ENCODE measurements at places on chromosomes 16 and 17. TPM values are rescaled to one million over a fixed set of nuclear protein-coding genes. Genes with fewer than 3 reads are reported as not detected.

Gene PYY
- polyA plus RNA-seq, result 36.2 TPM

Gene TOP2A
- polyA plus RNA-seq, result 68.4 TPM

Gene ALDH3A1
- 1.6 TPM for polyA plus RNA-seq

Gene KRTAP3-3
- not detected for polyA plus RNA-seq

Gene MYCBPAP
- 1.8 TPM for polyA plus RNA-seq

Gene CASKIN1
- polyA plus RNA-seq, result 0.96 TPM

Gene SLC39A11
- 46.2 TPM for polyA plus RNA-seq

DNA sequence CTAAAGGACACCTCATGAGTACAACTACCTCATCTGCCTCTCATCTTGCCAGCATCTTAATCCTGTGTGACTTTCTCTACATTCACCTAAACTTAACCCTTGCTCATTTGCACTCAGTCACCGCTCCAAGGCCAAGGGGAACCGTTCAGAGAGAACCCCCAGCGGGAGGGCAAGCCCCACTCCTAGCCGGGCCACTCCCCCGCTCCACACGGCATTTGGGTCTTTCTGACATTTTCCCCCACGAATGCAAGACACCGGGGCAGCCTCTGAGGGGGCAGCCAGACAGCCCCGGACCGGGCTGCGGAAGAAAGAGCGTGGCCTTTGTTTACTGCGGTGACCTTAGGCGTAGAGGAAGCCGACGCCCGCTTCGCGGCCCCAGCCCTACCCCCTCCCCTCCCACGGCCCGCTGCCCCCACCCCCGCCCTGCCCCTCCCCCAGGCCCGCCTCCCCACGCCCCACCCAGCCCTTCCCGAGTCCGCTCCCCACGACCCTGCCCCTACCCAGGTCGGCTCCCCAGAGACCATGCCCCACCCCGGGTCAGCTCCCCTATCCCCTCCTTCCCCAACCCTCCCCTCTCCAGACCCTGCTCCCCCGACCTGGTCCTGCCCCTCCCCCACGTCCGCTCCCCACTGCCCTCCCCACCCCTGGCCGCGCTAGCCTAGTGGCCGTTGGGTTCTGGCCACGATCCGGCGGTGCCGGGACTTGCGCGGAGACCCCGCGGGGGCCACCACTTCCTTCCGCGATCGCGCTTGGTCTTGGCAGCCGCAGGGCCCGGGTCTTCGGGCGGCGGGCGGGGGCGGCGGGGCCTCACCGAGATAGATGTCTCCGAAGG, 789 bp downstream of the CSNK1D start:
- peaks cover 25% of the 10 kb centered on the region for H3K36me3 ChIP-seq
- H3K27me3 ChIP-seq, result no peaks in the 10 kb centered on the region
- H3K4me1 ChIP-seq, result peaks cover 55% of the 10 kb centered on the region
- peak overlapping the region; percentile 94 for H3K27ac ChIP-seq
- DNase-seq, result no peak

- no peaks in the 10 kb centered on the region for H3K4me1 ChIP-seq
- no peaks in the 10 kb centered on the region for H3K27me3 ChIP-seq
- no peak for DNase-seq
- no peak overlapping the region for H3K4me3 ChIP-seq
- no peak overlapping the region for H3K27ac ChIP-seq
Measured at GRCh38 chr16:57842601-57843000, 40.3 kb upstream of the KIFC3 start.

- peaks cover 18% of the 10 kb centered on the region for H3K4me1 ChIP-seq
- peak overlapping the region; percentile 87 for H3K4me3 ChIP-seq
- no peak for DNase-seq
Measured at GRCh38 chr17:81832608-81833159, 407 bp downstream of the MCRIP1 start.

DNA sequence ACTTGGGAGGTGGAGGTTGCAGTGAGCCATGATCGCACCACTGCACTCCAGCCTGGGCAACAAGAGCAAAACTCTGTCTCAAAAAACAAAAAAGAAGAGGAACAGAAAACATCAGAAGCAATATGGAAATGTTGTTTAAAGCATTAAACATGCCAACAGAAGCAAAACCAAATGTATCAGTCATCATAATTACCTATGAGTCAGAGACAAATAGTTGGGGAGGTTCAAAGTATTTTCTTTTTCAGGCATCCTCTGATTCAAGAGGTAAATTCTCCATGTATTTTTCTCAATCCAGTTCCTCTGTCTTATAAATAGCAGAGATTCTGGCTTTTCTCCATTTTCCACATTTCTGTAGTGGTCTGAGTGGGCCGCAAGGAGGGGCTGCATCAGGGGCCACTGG, 2.1 kb upstream of the TM4SF5 start:
- H3K27me3 ChIP-seq, result no peaks in the 10 kb centered on the region
- peaks cover 23% of the 10 kb centered on the region for H3K4me1 ChIP-seq
- no peak for DNase-seq
- H3K4me3 ChIP-seq, result no peak overlapping the region

GRCh38 chr16:80806927-80807340, 2.5 kb upstream of the CDYL2 start:
- DNase-seq, result no peak
- H3K27me3 ChIP-seq, result peaks cover 13% of the 10 kb centered on the region
- H3K4me3 ChIP-seq, result no peak overlapping the region
- H3K36me3 ChIP-seq, result no peaks in the 10 kb centered on the region
- H3K4me1 ChIP-seq, result no peaks in the 10 kb centered on the region
- no peak overlapping the region for H3K27ac ChIP-seq

DNA sequence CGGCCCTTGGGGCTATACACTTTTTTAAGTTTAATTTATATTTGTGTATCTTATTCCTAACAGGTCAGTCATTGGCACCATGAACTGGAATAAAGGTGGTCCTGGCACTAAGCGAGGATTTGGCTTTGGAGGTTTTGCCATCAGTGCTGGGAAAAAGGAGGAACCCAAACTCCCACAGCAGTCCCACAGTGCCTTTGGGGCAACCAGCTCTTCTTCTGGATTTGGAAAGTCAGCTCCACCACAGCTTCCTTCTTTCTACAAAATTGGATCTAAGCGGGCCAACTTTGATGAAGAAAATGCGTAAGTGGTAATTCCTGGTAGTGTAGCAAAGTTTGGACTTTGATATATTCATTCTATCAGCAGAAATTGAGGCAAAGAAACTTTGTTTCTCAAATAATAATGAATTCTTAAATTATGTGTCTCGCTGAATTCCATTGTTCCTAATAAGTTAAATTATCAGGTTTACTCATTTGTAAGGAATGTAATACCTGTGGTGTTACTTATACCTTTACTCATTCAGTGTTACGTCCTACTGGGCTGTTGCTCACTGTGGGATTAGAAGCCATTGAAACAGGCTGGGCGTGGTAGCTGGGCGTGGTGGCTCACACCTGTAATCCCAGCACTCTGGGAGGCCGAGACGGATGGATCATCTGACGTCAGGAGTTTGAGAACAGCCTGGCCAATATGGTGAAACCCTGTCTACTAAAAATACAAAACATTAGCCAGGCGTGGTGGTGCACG, 13.2 kb downstream of the DDX42 start:
- no peak for DNase-seq
- peaks cover 46% of the 10 kb centered on the region for H3K36me3 ChIP-seq
- H3K27ac ChIP-seq, result no peak overlapping the region
- no peaks in the 10 kb centered on the region for H3K27me3 ChIP-seq
- no peaks in the 10 kb centered on the region for H3K4me1 ChIP-seq
- H3K4me3 ChIP-seq, result no peak overlapping the region

DNA sequence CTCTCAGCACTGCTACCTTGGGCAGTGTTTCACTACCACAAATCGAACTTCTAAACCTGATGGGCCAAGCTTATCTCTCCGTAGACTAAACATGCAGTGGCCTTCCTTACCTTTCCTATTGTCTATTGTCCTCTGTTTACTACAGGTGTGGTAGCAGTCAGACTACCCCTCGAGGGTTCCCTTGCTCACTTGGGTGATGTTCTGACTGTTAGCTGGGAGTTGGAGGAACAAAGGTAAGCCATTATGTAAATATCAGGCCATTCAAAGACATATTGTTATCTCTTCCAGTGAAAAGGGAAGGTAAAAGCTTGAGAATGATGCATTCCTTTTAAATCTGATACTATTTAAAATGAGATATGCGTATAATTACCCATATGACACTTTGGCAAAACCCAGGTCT, 828.3 kb upstream of the EEF2KMT start:
- H3K4me3 ChIP-seq, result no peak overlapping the region
- H3K27ac ChIP-seq, result no peak overlapping the region
- DNase-seq, result no peak
- no peaks in the 10 kb centered on the region for H3K4me1 ChIP-seq

- H3K36me3 ChIP-seq, result no peaks in the 10 kb centered on the region
- peak overlapping the region; percentile 13 for H3K27ac ChIP-seq
- H3K4me3 ChIP-seq, result no peak overlapping the region
- peak; percentile 71 for DNase-seq
- H3K4me1 ChIP-seq, result peaks cover 43% of the 10 kb centered on the region
- H3K27me3 ChIP-seq, result no peaks in the 10 kb centered on the region
Measured at GRCh38 chr16:82653550-82654511, 27.1 kb downstream of the CDH13 start.

DNA sequence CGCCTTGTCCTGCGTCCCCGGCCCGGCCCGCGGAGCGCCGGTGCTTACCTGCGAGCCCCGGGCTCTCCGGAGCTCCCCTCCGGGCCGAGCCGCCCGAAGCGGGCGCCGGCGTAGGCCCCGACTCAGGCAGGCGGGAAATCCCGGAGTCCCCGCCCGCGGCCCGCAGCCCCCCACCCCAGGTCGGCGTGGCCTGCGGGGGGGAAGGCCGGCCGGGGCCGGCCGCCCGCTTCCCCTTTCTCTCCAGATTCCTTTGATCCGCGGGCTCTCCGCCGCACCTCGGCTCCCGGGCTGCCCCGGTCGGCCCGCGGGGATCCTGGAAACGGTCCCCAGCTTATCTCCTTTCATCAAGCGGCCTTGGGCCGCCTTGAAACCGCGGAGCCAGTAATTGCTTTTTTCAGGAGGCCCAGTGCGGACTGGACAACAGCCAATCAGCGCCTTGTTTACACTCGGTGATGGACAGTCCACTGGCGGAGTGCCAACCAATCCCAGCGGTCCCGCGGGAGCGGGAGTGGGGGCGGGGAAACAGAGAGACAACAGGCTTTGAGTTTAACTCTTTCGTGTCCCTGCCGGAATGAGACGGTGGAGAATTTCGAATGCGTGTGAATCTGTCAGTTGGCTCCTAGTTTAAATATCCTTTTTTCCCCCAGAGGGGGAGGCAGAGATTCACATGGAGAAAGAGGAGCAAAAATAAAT, 1.4 kb upstream of the BAHCC1 start:
- peaks cover 50% of the 10 kb centered on the region for H3K4me1 ChIP-seq
- H3K27me3 ChIP-seq, result no peaks in the 10 kb centered on the region
- peak; percentile 99 for DNase-seq
- peak overlapping the region; percentile 40 for H3K27ac ChIP-seq

All from large intestine (tissue), 12 donors.